ENCODE measurements at places on chromosomes 16 and 17.

DNA sequence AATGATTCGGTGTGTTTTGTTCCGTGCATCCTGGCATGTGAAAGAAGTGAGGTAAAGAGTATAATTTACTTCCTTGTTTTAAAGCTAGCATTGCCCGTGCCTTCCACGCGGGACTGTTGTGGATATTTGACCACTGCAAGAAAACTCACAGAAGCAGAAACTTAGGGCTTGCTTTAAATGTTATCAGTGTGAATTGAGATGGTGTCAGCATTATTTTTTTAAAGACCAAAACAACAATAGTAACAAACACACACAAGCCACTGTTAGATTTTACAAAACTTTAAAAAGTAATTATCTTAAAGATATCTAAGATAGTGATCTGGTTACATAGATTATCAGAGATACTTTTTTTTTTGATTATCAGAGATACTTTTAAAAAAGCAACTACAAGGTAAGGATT lies 47.4 kb downstream of the WWOX start:
- DNase-seq, result no peak

DNA sequence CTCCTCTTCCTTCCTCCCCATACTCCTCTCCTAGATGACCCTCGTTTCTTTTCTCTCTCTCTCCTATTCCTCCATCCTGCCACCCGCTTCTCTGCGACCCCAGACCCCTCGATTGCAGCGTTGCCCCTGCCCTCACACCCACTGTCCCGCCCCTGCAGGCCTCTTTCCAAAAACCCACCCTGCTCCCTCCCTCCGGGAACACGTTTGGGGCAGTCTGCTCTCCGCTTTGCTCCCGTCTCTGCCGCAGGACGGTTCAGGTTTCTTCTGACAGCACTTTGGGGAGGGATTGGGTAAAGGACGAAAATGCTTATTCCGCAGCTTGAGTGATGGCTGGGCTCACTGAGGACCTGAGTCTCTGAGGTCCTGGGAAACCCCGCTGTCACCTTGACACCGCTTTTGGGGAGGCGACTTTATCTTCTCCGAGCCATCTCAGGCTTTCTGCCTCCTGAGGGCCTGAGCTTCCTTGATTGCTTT lies 690 bp downstream of the NDE1 start:
- peak; percentile 41 for DNase-seq

GRCh38 chr17:37259030-37259735 lies 116.6 kb upstream of the C17orf78 start:
- DNase-seq, result no peak

- no peak for DNase-seq
Measured at GRCh38 chr16:17324451-17324850, 146.3 kb downstream of the XYLT1 start.

Data from CD4-positive, alpha-beta T cell treated with Interleukin-1 beta for 1 hour (primary cell).